ENCODE measurements at places on chromosomes 3 and 15.
A peak's percentile ranks its signal among the peaks of the same experiment; 100 is the strongest.

- no peak for DNase-seq
These were observed 98.9 kb downstream of the C3orf38 start for GRCh38 chr3:88248658-88249057.

DNA sequence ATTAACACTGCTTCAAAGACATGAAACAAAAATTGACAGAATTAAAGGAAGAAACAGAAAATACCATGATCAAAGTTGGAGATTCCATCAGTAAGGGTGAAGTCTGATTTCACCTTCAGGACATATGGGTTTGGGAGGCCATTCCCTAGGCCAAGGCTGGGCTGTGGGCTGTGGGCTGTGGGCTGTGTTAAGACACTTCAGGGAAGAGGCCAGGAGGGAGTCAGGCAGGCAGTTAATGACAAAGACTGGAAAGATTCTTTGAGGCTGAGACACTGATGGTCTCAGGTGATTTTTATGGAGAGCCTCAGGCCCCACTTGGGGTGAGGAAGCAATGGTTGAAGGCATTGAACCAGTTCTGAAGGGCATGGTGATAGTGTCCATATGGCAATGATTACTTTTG, 57.5 kb downstream of the MAGEF1 start:
- no peak for DNase-seq

- peak; percentile 69 for DNase-seq
These were observed 38.7 kb upstream of the MGA start for GRCh38 chr15:41621200-41622193.

- no peak for DNase-seq
These were observed 305.6 kb downstream of the ZBTB20 start for GRCh38 chr3:114841515-114841914.

DNA sequence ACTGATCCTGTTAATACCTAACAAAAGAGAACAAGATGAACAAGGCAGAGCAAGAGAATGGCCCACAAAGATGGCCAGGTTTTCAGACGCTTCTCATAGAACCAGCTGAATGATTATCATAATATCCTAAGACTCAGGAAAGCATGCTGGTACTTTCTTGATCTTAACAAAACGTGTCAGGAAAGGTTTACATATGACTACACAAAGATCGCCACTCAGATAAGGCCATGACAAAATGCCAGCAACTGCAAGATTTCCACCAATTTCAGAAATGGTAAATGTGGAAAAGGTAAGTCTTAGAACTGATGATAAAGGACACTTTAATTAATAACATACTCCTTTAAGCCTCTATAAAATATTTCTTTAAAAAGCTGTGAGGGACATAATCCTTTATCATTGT, 108.8 kb downstream of the DLG1 start:
- DNase-seq, result no peak

DNA sequence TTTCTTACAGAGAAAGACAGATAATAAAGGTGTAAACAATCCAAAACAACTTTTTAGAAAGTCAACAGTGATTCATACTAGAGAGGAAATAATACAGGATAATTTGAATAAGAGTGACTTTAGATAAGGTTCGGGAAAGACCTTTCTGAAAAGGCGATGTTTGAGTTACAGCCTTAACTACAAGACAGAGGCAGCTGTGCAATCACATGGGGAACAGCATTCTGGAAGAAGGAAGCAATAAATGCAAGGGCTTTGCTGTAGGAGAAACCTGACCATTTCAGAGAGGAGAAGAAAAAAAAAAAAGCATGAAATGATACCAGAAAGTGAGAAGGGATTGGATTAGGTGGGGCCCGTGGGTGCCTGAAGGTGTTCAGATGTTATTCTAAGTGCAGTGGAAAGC, 200.6 kb upstream of the ATP11B start:
- DNase-seq, result no peak

DNA sequence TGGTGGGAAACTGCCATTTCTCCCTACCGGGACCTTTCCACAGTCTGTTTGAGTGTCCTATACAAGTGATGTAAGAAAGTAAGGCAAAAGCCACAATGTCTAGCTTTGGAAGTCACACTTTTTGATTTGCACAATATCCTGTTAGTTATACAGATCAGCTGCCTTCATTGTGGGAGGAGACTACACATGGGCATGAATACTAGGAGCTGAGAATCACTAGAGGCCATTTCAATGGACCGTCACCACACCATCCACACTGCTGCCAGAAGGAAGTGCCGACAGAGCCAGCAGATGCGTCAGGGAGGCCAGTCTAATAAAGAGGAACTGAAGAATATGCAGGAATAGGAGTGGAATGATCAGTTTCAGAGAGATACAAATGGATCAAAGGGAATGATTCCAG, 65.8 kb downstream of the SCN11A start:
- no peak for DNase-seq

GRCh38 chr3:173258697-173259096, 117.7 kb upstream of the SPATA16 start:
- DNase-seq, result no peak

DNA sequence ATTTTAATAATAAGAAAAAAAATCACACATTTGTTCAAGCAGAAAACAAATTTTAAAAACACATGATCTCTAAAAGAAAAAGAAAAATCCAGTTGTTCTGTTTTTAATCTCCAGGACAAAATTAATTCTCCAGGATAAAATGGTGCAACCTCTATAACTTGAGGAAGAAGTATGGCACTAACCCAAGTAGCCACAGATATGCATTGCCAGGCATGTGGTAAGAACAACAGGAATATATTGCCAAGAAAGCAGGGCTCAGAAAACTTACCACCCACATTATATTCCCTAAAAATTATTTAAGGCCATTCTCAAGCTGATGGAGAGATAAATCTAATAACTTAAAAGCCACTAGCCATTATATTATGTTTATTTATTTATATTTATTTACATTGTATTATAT, 295.7 kb upstream of the TMCO5A start:
- no peak for DNase-seq

GRCh38 chr3:125281381-125281780, 68.8 kb upstream of the SLC12A8 start:
- no peak for DNase-seq

DNA sequence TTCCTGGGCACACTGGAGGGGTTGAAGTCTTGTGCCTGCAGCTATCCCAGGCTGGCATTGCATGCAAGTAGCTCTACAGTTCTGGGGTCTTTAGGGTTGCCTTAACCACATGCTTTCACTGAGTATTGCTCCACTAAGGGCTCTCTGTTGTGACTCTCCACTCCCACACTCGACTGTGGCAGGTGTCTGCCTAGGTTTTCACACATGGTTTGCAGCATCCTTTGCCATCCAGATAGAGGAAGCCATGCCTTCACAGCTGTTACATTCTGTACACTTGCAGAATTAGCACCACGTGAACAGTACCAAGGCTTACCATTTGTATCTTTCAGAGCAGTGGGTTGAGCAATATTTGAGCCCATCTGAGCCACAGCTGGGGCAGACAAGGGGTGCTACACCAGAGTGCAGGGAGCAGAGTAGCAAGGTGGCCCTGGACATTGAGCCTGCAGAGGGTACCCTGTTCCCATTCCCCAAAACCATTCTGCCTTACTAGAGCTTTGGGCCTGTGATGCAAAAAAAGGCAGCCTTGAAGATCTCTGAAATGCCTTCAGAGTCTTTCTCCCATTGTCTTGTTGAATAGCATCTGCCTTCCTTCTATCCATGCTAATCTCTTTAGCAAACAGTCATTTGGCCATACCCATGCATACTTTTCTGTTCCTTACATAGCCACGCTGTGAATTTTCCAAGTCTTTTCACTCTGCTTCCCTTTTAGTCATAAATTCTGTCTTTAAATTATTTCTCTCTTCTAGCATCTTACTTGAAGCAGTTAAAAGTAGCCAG, 95.2 kb upstream of the PLCL2 start:
- no peak for DNase-seq

- DNase-seq, result no peak
These were observed 9.2 kb upstream of the TMEM212 start for GRCh38 chr3:171833789-171834460.

- no peak for DNase-seq
These were observed 1.4 kb downstream of the C3orf22 start for GRCh38 chr3:126557415-126557745.

- no peak for DNase-seq
These were observed 118.5 kb downstream of the MFSD1 start for GRCh38 chr3:158920371-158920770.

DNA sequence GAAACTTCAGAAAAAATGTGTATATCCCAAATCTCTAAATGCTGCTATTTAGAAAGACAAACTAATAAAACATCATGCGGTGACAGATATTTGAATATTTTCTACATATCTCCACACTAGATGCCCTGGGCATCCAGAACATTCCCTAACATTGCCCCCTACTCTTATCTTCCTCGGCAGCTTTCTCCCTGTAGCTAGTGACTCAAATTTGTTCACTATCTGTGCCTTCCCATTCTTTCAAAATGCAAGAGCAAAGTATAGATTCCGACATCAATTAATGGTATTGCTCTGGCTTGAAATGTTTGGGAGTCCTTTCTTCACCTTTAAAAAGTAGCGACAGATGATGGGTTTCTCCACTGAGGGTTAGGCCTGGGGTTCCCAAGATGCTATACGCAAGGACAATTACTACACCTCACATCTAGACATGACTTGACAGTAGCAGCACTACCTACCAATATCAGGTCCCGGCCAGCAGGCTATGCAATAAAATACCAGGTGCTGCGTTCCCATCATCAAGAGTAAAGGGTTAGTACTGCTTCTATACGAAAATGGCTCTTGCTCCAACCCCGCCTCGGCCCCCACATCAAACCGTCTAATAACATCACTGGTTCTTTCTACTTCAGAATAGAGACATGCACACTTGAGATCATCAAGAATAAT, 631 bp downstream of the UBR1 start:
- peak; percentile 8 for DNase-seq

DNA sequence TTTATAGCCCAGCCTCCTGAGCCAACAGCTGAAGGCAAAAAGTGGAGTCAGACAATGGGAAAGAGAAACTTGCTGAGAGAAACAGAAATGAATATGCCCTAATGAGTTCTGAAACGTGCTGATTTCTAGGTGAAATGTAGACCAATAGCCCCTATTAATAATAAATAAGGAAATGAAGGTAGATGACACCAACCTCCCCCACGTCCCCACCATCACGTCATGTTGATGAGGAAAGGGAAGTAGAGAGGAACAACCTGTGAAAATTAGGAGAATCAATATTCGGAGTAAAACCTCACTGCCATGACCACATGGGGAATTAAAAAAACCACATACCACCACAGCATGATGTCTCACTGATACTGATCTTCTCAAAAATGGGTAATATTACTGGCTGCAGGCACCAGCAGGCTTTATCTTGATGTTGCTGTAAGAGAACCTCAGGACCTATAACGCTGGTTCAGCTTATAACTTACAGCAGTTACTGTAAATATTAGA, 64.0 kb downstream of the KAT2B start:
- peak; percentile 14 for DNase-seq

GRCh38 chr3:77078279-77078678, 38.4 kb downstream of the ROBO2 start:
- DNase-seq, result no peak

DNA sequence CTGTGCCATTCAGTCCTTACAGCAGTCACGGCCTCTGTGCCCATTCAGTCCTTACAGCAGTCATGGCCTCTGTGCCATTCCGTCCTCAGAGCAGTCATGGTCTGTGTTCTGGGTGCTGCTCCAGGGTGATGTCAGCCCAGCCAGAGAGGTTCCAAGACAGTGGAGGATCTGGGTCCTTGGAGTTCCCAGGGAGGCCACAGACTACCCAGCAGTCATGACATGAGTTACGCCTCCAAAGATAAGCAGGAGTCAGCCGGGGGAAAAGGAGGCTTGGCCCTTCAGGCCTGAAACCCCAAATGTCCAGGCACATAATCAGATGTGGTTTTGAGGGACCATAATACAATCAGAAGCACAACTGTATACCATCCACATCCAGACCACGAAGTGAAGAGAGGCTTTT, 115.7 kb downstream of the ADAMTS17 start:
- no peak for DNase-seq

DNA sequence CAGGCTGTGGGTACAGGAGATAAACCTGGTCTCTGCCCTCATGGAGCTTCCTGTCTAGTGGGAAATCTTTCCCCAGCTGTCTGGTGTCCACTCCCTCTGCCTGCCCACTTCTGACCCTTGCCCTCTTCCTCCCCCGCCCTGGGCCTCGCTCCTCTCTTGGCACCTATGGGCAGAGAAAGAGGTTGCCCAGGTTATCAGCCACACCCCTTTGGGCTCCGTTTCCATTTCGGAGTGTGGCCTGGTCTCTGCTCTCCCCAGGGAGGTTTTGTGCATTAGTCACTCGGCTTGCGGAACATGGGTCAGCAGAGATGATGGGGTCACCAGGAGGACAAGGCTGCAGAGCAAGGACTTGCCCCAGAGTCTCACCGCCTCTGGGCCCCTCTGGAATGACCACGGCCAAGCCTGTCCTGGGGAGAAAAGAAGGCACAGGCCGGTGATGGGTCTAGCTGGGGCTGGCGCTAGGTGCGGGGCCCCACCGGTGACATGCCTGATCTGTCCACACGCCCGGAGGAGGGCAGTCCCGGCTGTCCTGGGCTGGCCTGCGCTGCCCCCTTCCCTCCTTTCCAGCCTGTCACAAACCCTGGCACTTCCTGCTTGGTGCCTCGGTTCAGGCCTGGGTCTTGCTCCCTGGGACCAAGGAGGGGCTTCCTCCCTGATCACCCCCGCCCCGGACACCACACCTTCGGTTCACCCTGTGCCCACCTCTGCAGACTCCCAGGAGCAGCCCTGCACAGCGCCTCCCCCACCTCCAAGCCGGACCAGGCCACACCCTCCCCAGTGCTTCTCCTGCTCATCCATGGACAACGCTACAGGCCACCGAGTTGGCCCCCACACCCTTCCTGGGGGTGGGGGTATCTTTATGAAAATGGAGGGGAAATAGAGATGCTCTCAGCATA, 35.6 kb upstream of the MUC4 start:
- no peak for DNase-seq

All from stimulated activated CD4-positive, alpha-beta T cell treated with anti-CD3 and anti-CD28 coated beads, Interleukin-4, amount 100 ng/mL, for 4 hours (primary cell).